ENCODE measurements at places on chromosomes 4 and X.

DNA sequence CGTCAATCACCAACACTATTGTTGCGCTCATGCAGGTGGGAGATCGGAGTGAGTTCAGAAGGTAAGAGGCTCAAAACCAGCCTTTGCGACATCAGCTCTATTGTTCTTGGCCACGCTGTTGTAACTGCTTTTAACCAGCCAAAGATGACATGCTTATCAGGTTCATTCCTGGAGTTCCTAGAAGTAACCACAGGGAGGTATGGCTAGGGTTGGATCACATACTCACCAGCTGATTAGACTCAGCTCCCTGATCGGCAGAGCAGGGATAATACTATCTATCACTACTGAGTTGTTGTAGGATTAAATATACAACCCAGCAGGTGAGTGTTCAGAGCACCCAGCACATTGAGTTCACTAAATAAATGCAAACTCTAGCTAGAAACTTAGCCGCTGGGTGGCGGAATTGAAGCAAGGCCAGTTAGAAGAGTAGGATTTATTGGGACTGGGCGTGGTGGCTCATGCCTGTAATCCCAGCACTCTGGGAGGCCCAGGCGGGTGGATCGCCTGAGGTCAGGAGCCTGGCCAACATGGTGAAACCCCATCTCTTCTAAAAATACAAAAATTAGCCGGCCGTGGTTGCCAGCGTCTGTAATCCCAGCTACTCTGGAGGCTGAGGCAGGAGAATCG is 12.4 kb downstream of the SLC34A2 start:
- no peak for DNase-seq

DNA sequence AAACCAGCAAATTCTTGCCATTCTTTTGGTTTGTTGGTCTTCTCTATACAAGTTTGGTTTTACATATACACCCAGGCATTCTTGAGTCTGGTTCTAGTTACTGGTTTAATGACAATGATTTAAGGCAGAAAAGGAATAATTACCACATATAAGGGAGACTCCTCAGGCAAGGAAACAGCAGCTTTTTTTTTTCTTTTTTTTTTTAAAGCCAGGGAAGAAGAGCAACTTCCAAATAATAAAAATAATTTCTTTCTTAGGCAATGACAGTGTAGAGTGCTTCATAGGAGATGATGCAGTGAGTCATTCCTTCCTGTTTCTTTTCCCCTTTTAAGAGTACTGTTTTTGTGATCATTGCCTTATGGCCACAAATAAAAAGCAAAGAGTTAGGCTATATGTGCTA is 289.7 kb downstream of the DKK2 start:
- DNase-seq = no peak

- no peak for DNase-seq
These were observed 136.2 kb upstream of the RASGEF1B start for GRCh38 chr4:81607950-81608349.

GRCh38 chr4:110970642-110971041 is 347.8 kb upstream of the PITX2 start:
- no peak for DNase-seq

- DNase-seq = no peak
These were observed 197.3 kb downstream of the OR13H1 start for GRCh38 chrX:131741103-131741581.

DNA sequence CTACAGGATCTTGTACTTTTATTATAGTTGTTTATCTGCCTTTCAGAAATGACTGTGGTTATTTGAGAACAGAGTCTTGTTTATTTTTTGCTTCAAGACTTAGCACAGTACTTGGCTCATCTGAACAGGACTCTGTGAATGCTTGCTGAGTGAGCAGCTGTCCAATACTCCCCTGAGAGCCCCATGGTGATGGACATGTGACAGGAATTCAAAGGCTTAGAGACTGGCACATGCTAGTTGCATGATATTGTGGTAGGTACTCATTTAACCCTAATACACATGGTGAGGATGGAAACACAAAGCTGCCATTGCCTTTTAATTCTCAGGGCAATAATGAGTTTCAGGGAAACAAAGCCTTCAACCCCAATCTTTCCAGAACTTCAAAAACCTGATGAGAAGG is 97.3 kb downstream of the GEMIN8 start:
- DNase-seq = no peak

DNA sequence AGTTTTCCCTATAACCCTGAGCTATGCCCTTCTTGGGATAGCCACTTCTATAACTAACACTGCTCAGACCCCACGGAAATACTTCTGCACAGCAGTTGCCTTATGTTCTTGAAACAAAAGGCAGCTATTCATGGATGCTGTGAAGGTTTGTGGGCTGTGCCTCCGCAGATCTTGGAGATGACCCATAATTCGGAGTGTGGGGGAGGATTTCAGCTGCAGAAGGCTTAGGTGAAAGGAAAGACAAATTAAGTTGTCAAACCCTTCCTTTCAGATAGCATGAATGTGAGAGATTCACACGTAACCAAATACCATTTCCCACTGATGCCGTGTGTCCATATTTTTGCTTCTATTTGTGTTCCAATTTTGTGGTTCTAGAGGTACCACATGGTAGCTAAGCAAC is 38.1 kb upstream of the NYX start:
- DNase-seq = no peak

DNA sequence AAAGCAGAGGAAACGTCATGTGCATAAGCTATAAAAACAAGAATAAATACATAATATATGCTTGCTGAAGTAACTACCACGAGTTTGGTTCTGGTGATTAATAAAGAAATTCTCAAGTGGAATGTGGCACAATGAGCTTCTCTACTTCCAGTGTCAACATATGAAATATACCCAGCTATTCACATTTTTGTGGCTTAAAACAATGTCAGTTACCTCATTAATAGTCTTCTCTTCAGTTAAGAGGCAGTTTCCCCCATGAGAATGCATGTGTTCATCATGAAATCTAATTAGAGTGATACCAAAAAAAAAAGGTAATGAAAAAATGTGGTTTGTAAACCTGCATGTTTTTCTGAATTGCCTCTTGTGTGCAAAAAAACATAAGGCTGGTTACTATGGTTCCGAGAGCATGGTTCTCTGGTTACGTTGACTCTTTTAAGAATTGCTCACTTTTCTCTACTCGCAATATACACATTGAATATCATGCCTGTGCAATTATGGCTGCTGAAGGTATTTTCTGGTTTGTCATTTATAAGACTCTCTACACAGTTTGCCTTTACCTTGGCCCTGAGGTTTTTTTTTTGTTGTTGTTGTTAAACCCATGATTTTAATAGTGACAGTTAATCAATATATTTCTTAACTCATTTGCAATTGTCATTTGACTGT is 108.2 kb downstream of the PCDH7 start:
- no peak for DNase-seq

- no peak for DNase-seq
These were observed 3.1 kb upstream of the TDO2 start for GRCh38 chr4:155900381-155900780.

DNA sequence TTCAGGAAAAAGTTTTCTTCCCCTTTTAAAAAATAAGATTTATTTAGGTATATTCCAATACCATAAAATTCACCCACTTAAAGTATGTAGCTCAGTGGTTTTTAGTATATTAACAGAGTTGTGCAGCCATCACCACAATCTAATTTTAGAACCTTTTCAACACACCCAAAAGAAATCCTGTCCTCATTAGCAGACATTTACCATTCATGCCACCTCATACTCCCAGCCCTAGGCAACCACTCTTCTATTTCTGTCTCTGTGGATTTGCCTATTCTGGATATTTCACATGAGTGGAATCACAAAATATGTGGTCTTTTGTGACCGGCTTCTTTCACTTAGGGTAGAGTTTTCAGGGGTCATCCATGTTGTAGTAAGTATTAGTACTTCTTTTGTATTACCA is 7.4 kb downstream of the ZNF81 start:
- no peak for DNase-seq

DNA sequence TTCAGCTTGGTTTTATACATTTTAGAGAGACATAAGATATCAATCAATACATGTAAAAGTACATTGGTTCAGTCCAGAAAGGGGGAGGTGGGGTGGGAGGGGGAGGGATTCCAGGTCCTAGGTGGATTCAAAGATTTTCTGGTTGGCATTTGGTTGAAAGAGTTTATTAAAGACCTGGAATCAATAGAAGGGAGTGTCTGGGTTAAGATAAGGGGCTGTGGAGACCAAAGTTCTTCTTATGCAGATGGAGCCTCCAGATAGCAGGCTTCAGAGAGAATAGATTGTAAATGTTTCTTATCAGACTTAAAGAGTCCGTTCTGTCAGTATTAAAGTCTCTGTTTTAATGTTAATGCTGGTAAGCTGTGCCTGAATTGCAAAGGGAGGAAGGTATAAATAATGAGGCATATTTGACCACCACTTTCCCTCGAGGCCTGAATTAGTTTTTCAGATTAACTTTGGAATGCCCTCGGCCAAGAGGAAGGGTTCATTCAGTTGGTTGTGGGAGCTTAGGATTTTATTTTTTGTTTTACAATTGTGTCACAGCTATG is 169.9 kb downstream of the AASDH start:
- DNase-seq = no peak

DNA sequence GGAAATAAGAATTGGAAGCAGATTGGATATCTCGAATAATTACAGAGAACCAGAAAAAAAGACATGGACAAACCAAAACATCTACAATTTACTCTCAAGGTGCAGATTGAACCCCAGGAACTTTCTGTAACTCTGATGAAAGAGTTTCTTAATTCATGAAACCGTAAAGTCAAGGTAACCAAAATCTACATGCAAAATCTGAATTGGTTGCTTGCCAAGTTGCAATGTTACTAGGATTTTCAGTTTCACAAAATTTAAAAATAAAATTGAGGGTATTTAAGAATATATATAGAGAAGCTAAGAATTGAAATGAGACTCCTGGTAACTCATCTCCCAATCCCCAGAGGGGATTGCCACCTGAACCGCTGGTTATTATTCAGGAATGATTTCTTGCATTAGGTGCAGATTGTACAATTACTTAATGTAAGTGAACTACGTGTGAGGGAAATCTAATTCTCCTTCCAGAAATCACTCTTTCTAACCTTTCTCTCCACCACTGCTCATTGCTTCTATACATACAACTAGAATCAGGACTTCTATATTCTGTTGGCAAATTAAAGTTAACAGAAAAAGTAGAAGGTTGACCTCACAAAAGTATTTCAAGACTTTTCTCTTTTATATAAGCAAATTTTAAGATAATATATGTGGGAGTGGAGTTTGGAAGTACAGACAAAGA is 221.5 kb upstream of the NDST4 start:
- DNase-seq = no peak

GRCh38 chr4:95193391-95194224 is 355.2 kb downstream of the UNC5C start:
- no peak for DNase-seq

GRCh38 chr4:185559915-185560281 is 24.6 kb upstream of the PDLIM3 start:
- no peak for DNase-seq

- no peak for DNase-seq
These were observed 518 bp downstream of the PRDM8 start for GRCh38 chr4:80197601-80198440.

- DNase-seq = no peak
These were observed 40.8 kb downstream of the XK start for GRCh38 chrX:37726346-37726745.

DNA sequence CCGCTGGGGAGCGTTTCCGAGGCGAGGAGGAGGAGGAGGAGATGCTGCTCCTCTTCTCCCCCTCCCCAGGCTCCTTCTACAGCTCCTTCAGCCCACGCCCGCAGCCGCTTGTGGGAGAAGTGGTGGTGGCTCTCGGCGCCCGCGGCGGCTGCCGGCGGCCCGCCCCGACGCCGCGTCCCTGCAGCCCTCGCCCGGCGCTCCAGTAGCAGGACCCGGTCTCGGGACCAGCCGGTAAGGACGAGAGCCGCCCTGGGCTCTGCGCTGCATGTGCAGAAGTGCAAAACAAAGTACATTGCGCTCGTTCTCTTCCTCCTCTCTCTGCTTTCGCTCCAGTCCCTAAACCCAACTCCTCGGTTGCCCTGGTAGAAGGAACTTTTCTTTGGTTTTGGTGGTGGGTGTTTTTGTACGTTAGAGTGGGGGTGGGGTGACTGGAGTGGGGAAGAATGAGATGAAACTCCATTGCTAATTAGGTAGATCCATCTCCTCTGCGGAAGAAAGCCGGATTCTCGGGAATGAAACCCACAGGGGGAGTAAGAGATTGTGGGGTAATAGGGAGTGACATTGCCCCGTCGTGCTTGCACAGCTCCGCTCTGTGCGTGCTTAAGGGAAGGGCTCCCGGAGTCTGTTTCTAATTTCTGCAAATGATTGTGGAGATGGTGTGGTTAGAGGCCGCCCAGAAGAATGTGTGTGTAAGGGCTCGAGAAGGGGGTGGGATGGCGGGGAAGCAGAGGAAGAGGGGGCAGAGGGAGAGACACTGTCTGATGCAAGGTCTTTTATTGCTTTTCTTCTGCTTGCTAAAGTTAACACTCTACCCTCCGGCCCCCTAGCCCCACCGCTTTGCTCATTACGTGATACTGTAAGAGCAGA is 677 bp downstream of the PTPN13 start:
- DNase-seq = no peak

DNA sequence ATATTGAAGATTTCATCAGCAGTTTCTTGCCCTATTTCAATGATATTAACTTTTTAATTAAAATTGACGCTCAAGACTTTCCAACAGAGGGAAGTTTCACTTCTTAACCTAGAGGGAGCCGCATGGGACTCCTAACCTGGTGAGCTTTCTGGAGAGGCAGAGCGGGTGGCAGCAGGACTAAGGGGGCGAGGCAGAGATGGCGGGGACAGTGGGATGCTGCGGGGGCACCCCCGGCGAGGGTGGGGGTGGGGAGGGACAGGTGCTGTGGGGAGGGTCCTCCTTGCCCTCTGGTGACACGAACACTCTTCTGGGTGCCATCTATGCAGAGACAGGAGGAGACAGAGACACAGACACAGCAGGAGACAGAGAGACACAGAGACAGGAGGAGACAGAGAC is 104.4 kb downstream of the ADRA2C start:
- no peak for DNase-seq

GRCh38 chr4:14125375-14126129 is 498.0 kb upstream of the BOD1L1 start:
- no peak for DNase-seq

GRCh38 chr4:10157478-10158332 is 41.1 kb upstream of the WDR1 start:
- peak; percentile 7 for DNase-seq

GRCh38 chr4:118889312-118889691 is 648 bp downstream of the SYNPO2 start:
- DNase-seq = no peak

- DNase-seq = no peak
These were observed 227.3 kb upstream of the ZC4H2 start for GRCh38 chrX:65203545-65203944.

GRCh38 chr4:98444371-98444770 is 183.2 kb downstream of the RAP1GDS1 start:
- no peak for DNase-seq

DNA sequence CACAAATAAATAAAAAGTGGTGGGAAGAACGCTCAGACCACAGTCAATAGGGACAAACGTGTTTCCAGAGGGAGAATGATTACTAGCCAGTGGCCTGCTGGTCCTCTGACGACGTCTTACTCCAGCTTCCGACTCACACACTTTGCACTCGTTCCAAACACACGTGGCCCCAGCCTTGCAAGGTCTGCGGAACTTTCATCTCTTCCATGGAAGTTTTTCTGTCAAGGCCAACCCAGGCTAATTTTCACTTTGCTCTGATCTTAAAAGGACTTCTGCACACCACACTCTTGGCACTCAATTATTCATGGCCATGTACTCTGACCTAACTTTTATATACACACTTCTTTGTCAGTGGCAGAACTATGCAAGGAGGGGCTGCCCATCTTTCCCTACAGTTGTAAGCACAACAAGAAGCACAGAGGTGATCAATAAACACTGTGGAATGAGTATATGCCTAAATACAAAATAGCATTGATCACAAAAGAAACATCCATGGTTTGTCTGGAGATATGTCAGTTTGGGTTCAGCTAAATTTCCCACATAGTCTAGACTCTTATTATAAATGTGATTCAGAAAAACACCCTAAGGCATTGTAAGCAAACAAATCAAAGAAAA is 69.4 kb downstream of the STX18 start:
- DNase-seq = no peak

Data from effector CD8-positive, alpha-beta T cell (primary cell).